WERI-Rb-1 (cell line): ENCODE measurements at places on chromosomes 6 and 20.
A peak's percentile ranks its signal among the peaks of the same experiment; 100 is the strongest.

DNA sequence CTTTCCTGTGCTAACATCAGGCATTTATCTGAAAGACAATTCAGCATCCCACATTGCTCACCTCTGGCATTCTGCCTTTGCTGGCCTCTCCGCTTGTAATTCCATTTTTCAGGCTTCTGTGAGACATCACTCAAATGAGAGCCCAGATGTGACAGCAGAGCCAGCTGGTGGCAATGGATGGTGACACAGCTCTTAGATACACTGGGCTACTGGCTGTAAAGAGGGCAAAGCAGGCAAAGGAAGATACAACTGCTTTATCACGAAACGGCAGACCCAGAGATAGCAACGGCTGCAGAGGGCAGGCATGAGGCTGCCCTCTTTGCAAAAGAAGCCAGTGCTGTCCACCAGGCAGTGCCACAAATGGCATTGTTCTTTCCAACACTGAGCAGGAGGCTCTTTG, 329.8 kb downstream of the KIF16B start:
- DNase-seq, result no peak

- no peak for DNase-seq
These were observed 104.5 kb upstream of the ADGRF1 start for GRCh38 chr6:47146431-47147174.

DNA sequence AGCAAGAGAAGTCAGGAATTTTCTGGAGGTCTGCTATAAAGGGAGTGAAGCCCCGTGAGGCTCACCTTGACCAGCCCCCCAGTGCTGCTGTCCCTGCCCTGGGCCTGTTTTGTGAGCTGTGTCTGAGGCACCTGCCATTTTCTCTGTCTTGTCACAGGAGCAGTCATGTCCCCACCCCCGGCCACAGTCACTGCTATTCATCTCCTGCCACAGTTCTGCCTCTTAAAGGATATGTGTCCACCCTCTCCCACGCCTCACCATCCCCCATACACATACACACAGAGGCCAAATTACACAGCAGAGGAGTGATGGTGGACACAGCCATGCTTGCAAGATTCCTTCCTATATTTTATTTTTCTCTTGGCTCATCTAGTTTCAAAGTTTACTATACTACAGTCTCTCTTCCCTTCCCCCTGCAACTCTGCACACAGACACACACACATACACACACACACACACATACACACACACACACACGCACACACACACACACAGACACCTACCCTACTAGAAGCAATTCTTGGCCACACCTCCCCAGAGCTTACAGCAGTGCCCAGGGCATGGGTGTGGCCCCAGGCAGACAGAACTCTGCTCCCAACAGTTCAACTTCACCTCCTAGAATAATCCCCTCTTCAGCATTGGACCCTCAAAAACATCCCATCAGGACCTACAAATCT, 68.7 kb upstream of the TAB2 start:
- DNase-seq, result no peak

DNA sequence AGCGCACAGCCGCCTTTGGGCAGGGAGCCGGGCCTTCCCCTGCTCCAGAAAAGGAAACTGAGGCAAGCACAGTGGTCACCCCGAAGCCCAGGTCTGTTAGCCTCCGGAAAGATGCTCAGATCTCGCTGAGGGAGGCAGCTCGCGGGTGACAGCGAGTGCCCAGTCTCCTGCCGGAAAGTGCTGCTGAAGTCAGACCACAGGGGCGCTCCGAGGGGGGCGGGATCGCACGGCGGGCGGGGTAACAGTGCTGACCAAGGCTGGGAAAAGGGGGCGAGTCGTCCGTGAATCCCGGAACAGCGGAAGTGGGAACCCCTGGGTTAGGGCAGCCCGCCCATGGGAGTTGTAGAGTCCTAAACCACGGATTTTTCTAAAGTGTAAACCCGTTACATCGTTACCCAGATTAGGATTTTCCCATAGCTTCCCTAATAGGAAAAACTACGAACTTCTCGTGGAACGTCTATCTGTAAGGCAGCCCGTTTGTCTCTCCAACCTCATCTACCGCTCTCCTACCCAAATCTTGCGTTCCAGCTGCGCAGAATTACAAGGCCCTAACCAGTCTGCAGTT, 504 bp downstream of the VPS16 start:
- peak; percentile 68 for DNase-seq

GRCh38 chr20:4412216-4412615, 309.5 kb upstream of the PRND start:
- no peak for DNase-seq

GRCh38 chr6:144219056-144219685, 66.0 kb upstream of the UTRN start:
- DNase-seq, result no peak
